ENCODE measurements at places on chromosomes 16 and 17.

DNA sequence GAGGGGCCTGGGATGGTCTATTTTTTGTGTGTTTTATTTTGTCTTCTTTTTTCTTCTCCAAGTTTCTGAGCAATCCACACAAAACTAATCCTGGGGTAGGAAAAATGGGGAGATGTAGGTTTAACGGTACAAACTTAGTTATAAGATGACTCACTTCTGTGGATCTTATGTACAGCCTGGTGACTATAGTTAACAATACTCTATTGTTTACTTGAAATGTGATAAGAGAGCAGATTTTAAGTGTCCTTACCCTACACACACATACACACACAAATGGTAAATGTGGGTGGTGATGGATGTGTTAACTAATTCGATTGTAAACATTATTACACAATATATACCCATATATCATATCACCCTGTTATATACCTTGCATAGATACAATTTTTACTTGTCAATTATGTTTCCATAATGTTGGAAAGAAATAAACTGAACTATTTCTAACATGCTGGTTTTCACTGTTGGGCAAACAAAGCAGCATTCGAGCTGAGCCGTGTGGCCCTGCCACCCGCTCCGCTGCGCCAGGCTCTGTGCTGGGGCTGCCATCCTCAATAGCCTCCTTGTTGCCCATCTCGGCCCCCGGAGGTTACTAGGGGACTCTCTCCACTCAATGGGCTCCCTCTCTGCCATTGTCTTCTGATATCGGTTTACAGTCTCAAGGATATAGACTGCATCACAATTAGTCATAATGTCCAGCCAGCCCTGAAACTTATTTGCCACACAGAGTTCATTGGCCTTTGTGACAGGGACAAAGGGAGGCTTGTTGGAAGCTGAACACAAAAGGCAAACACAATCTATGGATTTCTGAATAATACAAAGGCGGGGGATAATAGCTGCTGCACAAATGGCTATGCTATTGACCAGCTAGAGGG, 380.3 kb upstream of the MAF start:
- no peak for DNase-seq

DNA sequence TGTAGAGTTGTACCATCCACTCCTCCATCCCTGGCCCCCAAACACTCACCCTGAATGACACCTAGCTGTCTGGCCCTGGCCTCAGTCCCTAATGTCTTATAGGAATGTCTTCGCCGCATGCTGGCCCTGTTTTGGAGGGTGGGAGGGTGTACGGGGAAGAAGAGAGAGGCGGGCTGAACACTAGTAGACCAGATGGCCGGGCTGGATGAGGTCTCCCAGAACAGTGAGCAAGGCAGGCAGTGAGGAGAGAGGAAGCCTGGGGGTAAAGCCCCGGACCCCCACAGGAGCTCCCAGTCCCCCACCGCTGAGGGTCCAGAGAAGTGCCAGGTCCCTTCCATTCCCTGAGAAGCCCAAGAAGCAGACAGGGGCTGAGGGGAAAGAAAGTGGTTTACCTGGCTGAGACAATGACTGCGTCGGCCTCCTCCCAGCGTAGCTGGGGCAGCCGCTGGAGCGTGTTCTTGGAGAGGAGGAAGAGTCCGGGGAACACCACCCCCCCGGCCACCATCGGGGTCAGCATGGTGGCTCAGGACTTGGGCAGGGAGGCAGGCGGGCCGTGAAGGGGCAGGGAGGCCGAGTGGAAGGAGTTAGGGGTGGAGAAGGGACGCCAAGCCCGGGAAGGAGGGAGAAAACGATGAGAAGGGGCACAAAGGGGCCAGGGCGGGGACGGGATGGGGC, 923 bp downstream of the TLCD3B start:
- no peak for DNase-seq

GRCh38 chr17:21392266-21392665, 16.1 kb downstream of the KCNJ12 start:
- DNase-seq: no peak

DNA sequence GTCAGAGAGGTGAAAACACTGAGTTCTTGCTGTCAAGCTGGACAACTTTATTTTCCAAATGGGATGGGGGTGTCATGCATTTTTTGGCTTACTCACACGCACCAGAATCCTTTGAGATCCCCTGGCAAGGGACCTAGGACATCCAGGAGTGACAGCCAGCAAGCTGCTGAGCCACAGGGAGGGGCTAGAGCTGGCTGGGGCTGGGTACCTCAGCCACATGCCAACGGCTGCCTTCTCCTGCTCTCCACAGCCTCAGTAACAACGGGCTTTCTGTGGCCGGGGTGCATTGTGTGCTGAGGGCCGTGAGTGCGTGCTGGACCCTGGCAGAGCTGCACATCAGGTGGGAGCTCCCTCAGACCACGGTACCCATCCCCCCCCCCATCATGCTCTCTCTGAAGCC, 47.6 kb downstream of the NLRC5 start:
- no peak for DNase-seq

DNA sequence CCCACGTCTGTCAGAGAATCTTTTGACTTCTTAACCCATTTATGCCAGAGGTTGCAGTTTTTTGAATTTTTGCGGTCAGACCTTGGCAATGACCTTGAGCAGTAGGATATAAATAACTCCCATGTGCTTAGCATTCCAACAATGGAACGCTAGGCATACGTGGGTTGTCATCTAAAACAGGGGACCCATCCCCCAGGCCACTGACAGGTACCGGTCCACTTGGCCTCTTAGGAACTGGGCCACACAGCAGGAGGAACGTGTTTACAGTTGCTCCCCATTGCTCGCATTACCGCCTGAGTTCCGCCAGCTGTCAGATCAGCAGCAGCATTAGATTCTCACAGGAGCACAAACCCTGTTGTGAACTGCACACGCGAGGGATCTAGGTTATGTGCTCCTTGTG, 76.8 kb upstream of the LGALS9 start:
- no peak for DNase-seq

GRCh38 chr16:75088934-75089333, 27.6 kb downstream of the LDHD start:
- no peak for DNase-seq

DNA sequence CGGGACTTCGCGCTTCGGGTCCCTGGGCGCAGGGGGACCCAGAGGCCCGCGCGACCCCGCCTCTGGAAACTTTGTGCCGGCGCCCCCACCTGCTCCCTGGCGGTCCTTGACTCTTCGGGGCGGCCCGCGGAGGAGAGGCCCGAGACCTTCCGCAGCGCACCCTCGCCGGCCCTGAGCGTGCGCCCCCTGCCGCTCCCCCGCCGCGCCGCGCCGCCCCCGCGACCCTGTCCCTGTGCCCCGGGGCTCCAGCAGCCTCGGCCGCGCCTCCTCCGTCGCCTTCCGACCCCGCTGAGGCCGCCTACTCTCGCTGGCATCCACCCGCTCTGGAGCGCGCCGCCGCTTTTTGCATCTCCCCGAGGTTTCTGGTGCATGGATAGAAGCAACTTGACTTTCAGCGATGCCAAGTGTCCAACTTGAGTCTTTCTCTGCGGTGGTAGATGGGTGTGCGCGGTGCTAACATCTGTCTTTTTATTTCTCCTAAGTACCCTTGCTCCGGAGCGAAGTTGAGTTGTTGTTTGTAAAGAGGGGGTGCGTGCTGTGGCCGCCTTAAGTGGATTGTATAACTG, 414 bp downstream of the DUSP14 start:
- DNase-seq: peak; percentile 66

- no peak for DNase-seq
These were observed 9.6 kb upstream of the ATP2C2 start for GRCh38 chr16:84358601-84359295.

- no peak for DNase-seq
These were observed 13.4 kb downstream of the MSI2 start for GRCh38 chr17:57269598-57270255.

- DNase-seq: no peak
These were observed 7.5 kb upstream of the SNTB2 start for GRCh38 chr16:69179328-69180010.

- DNase-seq: no peak
These were observed 21.5 kb downstream of the SRP68 start for GRCh38 chr17:76050538-76051467.

DNA sequence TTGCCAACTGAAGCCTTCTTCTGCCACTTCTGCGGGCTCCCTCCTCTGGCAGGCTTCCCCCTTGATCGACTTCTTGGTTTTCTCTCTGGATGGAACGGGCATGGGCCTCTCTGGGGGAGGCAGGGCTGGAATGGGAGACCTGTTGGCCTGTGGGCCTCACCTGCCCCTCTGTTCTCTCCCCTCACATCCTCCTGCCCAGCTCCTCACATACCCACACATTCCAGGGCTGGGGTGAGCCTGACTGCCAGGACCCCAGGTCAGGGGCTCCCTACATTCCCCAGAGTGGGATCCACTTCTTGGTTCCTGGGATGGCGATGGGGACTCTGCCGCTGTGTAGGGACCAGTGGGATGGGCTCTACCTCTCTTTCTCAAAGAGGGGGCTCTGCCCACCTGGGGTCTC, 6.5 kb upstream of the LASP1NB start:
- DNase-seq: no peak

DNA sequence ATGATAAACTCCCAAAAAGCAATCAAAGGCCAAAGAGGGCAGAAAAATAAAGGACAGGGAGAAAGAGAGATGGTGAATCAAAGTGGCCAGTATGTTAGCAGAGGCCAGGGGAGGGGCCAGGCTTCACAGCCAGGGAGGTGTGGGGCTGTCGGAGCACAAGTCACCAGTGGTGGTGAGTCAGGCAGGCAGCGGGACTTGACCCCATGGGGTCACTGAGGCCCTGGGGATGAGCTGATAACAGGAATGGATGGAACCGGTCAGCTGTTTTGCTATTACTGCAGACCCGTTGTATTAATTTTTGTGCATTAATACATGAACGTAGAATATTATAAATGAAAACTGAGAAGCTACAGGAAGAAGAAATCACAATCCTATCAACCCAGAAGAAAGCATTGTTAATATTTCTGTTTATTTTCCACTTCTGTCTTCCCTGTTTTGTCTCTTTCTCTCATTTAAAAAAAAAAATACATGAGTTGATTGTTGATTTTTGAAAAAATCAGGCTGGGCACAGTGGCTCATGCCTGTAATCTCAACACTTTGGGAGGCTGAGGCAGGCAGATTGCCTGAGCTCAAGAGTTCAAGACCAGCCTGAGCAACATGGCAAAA, 106.9 kb downstream of the SOCS1 start:
- no peak for DNase-seq
